Colonic mucosa (tissue), 4 donors: ENCODE measurements at places on chromosomes 11 and 22.

- DNase-seq: no peak
Measured at GRCh38 chr11:19921976-19922688, 209.5 kb downstream of the NAV2 start.

- no peak for DNase-seq
Measured at GRCh38 chr11:46144741-46145140, 23.5 kb upstream of the PHF21A start.

DNA sequence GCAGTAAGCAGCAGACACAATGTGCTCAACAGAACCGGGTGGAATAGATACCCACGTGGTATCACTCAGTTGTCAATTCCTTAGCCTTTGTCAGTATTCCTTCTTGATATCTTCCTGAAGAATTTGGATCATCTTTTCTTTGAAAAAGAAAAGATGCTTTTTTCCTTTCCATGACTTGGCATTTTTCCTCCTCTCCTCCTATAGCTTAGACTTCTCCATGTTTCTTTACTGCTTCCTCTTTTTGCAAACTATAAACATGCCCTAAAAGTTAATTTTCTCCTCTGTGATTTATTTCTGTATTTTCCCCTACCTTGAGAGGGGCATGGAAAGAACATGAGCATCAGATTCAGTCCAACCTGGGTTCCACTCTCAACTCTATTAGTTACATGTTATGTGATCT, 11.7 kb downstream of the CBLIF start:
- no peak for DNase-seq

DNA sequence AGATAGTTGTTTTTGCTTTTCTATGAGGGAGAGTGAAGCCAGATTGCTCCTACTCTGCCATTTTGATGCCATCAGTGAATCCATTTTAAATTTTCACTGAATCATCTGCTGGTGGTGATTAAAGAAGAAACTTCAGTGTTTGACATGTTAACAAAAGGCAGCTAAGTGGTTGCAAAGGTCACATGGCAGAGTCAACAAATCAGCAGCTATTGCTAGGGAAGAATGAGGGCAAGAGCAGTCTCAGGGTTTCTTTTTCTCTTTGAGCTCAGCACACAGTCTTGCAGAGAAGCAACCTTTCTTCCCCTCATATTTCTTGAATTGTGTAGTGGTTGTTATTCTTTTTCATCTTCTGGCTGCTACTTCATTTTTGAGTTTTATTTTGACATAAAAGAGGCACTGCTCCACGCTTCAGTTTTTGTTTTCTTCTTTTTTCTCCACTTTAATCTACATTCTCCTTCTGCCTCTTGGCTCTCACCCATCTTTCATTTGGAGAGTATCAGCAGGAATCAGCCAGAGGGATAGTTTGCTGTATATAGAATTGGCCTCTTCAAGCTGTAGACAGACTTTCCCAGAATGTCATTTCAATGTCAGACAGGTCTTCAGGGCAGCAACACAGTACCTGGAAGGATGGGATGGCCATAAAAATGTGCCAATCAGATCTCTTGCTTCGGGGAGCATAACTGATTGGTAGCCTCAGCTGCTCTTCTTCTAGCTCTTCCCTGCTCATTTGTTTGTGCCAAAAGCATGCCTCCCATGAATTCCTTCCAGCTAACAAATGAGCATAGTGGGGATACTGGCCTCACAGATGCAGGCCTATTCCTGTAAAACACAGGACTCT, 153.9 kb downstream of the TRPC6 start:
- no peak for DNase-seq

GRCh38 chr11:98835335-98835734, 185.4 kb upstream of the CNTN5 start:
- DNase-seq: no peak

- no peak for DNase-seq
Measured at GRCh38 chr11:77747381-77747969, 73.0 kb downstream of the RSF1 start.

DNA sequence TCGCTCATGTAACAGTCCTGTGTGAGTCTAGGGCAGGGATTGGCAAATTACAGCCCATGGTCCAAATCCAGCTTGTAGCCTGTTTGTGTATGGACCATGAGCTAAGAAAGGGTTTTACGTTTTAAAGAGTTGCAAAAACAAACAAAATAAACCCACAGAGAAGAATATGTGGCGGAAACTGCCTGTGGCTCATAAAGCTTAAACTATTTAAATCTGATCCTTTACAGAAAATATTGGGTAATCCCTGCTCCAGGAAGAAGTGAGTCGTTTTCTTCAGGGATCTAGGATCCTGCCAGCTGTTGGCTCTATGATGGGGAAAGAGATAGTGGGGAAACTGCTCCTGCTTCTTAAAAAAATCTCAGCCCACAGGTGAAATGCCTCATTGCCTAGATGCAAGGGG, 3.4 kb upstream of the OR6Q1 start:
- DNase-seq: no peak

- no peak for DNase-seq
Measured at GRCh38 chr11:19253817-19254216, 13.1 kb upstream of the E2F8 start.

- no peak for DNase-seq
Measured at GRCh38 chr11:15091625-15092024, 18.2 kb downstream of the CALCB start.

DNA sequence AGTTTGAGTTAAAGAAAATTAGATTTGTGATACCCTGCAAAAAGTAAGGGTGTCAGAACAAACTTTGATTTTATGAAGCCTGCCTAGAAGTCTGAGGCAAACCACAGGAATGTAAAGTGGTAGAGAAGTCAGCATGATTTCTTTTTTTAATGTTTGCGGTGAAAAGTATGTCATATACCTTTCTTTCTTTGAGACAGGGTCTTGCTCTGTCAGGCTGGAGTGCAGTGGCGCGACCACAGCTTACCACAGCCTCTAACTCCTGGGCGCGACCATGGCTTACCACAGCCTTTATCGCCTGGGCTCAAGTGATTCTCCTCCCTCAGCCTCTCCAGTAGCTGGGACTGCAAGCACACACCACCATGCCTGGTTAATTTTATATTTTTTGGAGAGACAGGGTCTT, 4.7 kb downstream of the API5 start:
- no peak for DNase-seq
